ENCODE measurements at places on chromosomes 1 and 21.
A peak's percentile ranks its signal among the peaks of the same experiment; 100 is the strongest.

DNA sequence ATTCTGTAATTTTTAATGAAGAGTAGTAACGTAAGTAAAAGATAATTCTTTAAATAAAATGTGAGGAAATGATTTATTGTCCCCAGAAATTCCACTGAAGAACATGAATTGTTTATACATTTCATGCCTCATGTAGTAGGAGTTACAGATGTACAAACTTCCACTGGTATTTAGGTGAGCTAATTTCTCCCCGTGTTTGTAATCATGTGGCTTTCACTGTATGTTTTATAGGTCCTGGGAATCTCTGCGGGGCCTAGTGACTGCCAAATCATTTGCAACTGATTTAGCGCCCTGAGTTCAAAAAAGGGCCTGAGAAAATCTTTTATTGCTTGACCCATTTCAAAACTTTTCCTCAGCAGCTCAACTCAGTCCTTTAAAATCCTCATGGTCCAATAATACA, 30.5 kb upstream of the FASLG start:
- DNase-seq: no peak

DNA sequence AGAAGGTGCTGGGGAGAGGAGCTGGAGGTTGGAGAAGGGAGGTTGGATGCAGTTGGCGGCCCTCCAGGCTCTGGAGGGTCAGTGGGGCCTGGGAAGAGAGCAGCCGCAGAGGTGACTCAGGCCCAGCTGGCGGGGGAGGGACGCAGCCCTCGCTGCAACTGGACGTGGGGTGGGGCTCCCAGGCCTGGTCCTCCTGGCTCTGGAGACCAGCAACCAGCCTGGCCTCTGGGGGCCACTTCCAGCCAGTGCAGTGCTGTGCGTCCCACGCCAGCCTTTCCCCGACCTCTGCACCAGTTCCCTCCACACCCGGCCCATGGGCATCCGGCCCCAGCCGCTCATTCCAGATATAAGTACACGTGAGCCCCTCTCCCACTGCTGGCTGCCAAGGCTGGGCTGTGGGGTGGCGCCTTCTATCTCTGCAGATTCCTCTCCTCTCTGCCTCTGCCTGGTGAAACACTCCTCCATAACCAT, 38.0 kb upstream of the COL18A1 start:
- no peak for DNase-seq

DNA sequence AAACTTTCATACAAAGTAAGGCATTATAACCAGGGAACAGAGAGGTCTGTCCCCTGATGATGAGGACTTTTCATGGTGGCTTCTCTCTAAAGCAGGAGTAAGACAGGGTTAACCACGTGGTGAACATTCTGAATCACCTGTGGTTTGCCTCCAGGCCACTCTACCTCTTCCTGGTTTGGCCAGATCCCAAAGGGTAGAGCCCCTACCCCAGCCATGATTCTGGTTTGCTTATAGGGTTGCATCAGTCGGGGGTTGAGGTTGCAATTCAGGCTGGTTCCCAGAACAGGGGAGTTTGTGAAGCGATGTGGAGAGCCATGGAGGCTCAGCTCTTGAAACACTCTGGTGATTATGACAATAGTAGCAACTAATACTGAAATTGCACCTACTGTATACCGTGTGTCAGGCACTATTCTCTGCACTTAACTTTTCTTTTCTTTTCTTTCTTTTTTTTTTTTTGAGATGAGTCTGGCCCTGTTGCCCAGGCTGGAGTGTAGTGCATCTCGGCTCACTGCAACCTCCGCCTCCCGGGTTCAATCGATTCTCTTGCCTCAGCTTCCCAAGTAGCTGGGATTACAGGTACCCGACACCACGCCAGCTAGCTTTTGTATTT, 8.3 kb downstream of the CNR2 start:
- peak; percentile 74 for DNase-seq

DNA sequence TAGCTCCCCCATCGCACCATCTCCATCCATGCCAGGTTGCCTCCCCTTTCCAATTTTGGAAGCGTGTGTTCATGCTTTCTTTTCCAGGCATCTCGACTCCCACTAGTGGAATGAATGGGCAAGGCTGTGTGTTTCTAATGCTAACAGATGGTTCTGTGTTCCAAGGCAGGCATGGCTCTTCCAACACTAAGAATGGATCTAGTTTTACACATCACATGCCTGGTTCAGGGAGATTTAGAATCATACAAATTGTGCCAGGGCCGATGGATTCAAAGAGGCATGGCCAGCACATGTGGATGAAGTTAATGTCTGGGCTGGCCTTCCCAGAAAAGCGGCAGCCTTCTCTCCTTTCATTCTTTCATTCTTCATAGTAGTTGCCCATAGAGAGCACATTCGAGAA, 438.7 kb downstream of the PRDM2 start:
- no peak for DNase-seq

DNA sequence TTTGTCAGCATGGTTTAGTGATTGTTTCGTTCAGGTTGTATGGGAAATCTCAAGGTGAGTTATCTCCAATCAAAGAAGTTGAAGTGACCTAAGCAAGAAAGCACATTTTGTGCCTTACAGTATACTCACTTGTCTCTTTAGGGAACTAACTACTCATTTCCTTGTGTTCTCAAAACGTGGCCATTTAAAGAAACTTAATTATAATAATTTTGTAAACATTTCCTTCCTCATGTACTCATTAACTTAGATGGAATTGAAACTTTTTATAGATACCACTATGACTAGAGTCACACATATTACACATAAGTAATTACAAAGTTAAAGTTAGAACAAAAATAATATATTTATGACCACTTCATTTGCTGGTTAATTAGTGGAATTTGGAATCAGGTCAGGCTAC, 552.6 kb downstream of the MRPL39 start:
- DNase-seq: no peak

DNA sequence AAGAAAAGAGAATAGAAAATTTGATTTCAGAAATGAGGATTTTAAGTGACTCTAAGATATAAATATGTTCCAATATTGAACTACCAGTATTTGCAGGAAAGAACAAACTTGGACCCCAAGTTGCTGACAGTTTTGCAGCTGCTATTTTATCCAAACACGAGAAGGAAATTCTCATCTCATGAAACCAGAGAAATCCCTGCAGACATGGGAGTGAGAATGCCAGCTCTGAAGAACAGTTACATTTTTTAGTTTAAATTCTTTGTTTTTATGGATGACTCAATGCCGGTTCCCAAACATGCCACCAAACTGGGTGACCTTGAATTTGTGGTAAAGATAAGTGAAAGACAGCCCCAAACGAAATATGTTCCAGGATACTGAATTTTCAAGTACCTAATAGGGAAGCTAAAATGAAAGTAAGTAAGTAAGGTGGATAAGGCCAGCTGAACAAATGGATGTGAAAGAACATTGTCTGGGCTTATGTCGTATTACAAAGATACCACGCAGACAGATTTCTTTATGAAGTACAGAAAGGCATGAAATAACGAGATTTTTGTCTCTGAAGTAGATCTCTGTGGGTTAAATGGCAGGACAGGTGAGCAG, 19.9 kb downstream of the TLR5 start:
- no peak for DNase-seq

DNA sequence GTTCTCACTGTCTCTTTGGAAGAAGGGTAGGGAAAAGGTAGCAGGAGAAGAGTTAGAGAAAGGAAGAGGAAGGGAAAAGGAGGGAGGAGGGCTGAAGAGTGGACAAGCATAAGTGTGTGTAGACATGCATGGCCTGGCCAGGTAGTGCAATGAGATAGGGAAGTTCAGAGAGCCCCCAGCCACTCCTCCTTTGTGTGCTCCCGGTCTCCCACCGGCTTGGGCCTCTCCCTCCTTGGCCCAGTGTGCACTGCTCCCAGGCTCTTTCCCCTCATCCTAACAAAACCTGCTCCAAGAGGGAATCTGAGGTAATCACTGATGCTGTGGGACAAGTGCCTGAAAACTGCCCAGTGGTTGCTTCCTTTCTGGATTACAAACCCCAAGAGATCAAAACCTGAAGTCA, 10.3 kb upstream of the LEMD1 start:
- no peak for DNase-seq

DNA sequence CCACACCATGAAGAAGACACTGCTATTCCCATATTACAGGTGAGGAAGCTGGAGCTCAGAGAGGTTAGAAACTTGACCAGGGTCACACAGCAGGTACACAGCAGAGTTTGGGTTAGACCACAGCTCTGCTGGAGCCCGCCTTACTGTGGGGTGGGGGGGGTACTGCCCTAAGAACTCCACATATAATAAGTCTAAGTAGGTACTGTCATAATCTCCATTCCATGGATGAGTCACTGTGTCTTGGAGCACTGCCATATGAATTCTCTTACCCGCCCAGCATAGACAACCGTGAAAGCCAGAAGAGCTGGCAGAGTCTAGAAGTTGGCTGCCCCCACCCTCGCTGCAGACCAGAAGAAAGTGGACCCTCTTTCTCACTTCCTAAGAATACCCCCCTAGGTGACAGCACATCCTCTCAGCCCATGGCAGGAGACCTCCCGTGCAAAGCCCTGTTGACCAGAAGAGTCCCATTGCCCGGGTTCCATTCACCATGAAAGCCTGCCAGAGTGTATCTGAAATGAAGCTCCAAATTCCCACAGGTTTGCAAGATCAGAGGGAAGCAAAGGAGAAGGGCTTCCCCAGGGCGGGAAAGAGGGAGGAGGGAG, 5.2 kb upstream of the PLA2G2D start:
- no peak for DNase-seq

GRCh38 chr1:225842074-225842473, 32.1 kb downstream of the EPHX1 start:
- DNase-seq: no peak

- no peak for DNase-seq
Observed at GRCh38 chr1:75768016-75768415, 18.0 kb upstream of the RABGGTB start.

GRCh38 chr1:47627016-47627415, 189.2 kb downstream of the FOXD2 start:
- DNase-seq: no peak

GRCh38 chr1:38779491-38779890, 80.1 kb downstream of the RRAGC start:
- DNase-seq: no peak

- DNase-seq: no peak
Observed at GRCh38 chr1:92803140-92803887, 18.4 kb upstream of the EVI5 start.

- no peak for DNase-seq
Observed at GRCh38 chr1:56417646-56418045, 161.7 kb downstream of the PLPP3 start.

- DNase-seq: no peak
Observed at GRCh38 chr1:245571815-245572294, 417.1 kb downstream of the KIF26B start.

DNA sequence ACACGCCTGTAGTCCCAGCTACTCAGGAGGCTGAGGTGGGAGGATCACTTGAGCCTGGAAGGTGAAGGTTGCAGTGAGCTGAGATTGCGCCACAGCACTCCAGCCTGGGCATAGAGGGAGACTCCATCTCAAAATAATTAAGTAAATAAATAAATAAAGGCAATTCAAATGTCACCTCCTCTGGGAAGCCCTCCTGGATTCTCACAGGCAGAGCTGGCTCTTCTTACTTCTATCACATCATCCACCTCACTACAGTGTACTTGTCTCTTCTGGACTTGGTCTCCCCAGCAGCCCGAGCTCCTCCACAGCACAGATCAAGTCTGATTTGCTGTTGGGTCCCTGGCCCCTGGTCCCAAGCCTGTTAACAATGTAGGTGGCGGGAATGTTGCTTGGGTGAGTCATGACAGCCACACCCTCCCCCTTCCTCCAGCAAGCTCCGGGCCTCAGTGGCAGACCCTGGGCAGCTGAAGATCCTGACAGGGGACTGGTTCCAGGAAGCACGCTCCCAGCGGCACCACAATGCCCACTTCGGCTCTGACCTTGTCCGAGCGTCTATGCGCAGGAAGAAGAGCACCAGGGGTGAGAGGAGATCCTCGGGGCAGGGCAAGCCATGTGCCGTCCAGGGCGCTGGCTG, 5.3 kb downstream of the SYTL1 start:
- DNase-seq: no peak

- DNase-seq: no peak
Observed at GRCh38 chr1:244296003-244296402, 155.7 kb downstream of the ADSS2 start.

GRCh38 chr1:239778208-239778813, 313.4 kb upstream of the FMN2 start:
- no peak for DNase-seq

DNA sequence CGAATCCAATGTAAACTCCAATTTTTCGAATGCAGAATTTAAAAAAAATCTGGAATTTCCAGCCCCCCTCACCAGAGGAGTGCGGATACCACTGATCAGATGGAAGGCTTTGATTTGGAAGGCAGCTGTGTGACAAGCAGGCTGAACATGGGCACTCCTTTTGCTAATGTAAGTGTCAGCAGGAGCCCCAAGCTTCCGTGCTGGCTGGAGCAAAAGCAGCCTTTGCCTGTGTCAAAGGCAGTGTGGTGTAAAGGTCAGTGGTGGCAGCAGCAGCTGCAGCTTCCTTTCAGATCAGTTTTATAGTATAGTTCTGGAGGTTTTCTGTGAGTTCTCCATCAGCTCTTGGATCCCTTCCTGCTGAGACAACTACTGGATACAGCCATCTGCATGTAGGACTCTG, 259.9 kb downstream of the CTH start:
- DNase-seq: no peak

DNA sequence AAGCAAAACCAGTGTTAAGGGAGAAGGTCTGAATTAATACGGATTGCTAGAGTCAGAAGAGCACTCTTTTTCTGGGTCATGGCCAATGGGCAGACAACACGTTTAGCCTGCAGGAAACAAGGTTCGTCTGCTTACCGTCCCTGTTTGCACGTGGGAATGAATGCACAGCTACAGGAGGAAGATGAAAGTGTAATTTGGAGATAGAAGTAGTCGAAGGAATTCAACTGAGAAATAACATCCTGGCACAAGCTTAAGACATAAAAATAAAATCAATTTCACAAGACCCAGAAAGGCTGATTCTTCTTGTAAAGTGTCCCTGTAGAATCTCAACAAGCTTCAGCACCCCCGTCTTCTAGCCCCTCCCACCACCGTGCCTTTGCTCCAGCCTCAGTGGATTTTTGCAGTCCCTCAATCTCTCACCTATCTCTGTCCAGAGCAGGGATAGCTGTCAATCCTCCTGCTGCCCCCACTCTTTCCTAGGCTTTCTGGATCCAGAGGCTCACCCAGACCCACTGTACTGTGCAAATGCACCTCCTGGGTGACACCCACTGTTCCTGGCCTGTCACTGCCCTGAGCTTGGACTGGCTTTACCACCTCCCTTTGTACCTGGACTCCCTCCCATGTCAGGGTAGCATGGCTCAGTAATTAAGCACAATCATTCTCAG, 60.6 kb downstream of the C1orf94 start:
- DNase-seq: no peak

Data from activated naive CD4-positive, alpha-beta T cell treated with anti-CD3 and anti-CD28 coated beads for 36 hours (primary cell).